A549 treated with Hydrocortisone at 1 μM for 4 hours (cell line): ENCODE measurements at places on chromosomes 1 and 21. TPM values are rescaled to one million over a fixed set of nuclear protein-coding genes. Genes with fewer than 3 reads are reported as not detected.

Gene PLEKHA6
- 26.4 to 36.3 TPM (median 33.2 TPM) in 5 replicates for total RNA-seq

Gene FCRL5
- 0.03 TPM in 1 of 5 replicates, not detected in the others for total RNA-seq

Gene PPP1R8
- total RNA-seq, result 37.4 to 43.6 TPM (median 37.6 TPM) in 5 replicates

Gene KLHDC7A
- 1.2 to 2.3 TPM (median 1.3 TPM) in 5 replicates for total RNA-seq

Gene AIRE
- not detected in 5 replicates for total RNA-seq

Gene KHDC4
- total RNA-seq, result 20.0 to 23.2 TPM (median 22.2 TPM) in 5 replicates

Gene TTLL10
- total RNA-seq, result not detected in 5 replicates

Gene OR2L2
- not detected in 5 replicates for total RNA-seq

Gene CNIH3
- total RNA-seq, result 0.46 to 0.66 TPM (median 0.54 TPM) in 5 replicates

Gene NHLH1
- total RNA-seq, result 0.35 to 0.76 TPM (median 0.42 TPM) in 5 replicates

Gene SH2D1B
- 0.06 to 0.15 TPM (median 0.12 TPM) in 5 replicates for total RNA-seq
